ENCODE measurements at places on chromosomes 13 and 19. TPM values are rescaled to one million over a fixed set of nuclear protein-coding genes. Genes with fewer than 3 reads are reported as not detected.

Gene SPART
- 74.5 TPM for polyA plus RNA-seq

Gene EFNA2
- polyA plus RNA-seq = not detected

Gene ZNF256
- 3.0 TPM for polyA plus RNA-seq

Gene C13orf42
- not detected for polyA plus RNA-seq

Gene DAND5
- not detected for polyA plus RNA-seq

Gene IGFL1
- not detected for polyA plus RNA-seq

Gene IFI30
- polyA plus RNA-seq = 0.28 TPM

Gene ZNF208
- polyA plus RNA-seq = 115 TPM

Gene LRRC63
- polyA plus RNA-seq = 0.67 TPM

Gene ZNF99
- polyA plus RNA-seq = 0.42 TPM

Gene RUBCNL
- 42.1 TPM for polyA plus RNA-seq

Gene CERS1
- 11.0 TPM for polyA plus RNA-seq

Gene AMER2
- polyA plus RNA-seq = 15.7 TPM

Gene PCDH17
- 190 TPM for polyA plus RNA-seq

Gene PROZ
- polyA plus RNA-seq = not detected

Gene FSTL3
- polyA plus RNA-seq = 1.2 TPM

Gene RB1
- polyA plus RNA-seq = 23.0 TPM

Gene PRX
- not detected for polyA plus RNA-seq

Gene LONP1
- polyA plus RNA-seq = 4.3 TPM

Gene ZNF763
- 0.99 TPM for polyA plus RNA-seq

Gene PDX1
- polyA plus RNA-seq = not detected

Gene CEACAM8
- polyA plus RNA-seq = 1.6 TPM

Gene MAU2
- polyA plus RNA-seq = 1.9 TPM

Gene CYP4F2
- polyA plus RNA-seq = not detected

Gene TNFSF13B
- 3.5 TPM for polyA plus RNA-seq

Gene CEACAM16
- 0.35 TPM for polyA plus RNA-seq

Gene ARRDC5
- polyA plus RNA-seq = not detected

Data from Purkinje cell (primary cell).